ENCODE measurements at places on chromosomes 7 and 10.

DNA sequence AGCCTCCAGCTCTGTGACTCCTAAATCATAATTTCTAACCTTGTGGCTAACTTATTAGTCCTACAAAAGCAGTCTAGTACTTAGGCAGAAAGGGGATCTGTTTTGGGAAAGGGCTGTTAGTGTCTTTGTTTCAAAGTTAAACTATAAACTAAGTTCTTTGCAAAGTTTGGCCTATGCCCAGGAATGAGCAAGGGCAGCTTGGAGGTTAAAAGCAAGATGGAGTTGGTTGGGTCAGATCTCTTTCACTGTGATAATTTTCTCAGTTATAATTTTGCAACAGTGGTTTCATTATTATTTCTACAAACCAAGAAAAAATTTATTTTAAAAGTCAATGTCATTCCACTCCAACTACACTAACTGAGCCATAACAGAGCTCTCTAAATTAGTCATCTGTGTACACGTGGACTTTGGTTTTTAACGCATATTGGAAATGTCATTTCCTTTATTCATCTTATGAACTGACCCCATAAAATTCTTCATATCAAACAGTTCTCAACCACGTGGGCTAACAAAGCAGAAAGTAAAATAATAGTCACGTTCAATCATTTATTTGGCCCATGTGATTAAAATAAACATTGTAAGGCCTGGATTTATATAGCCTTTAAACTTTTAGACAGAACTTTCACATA lies 143.2 kb upstream of the C7orf33 start:
- no peak for DNase-seq

GRCh38 chr10:118501637-118502440 lies 93.6 kb downstream of the PRLHR start:
- peak; percentile 18 for DNase-seq

GRCh38 chr7:24952464-24952863 lies 27.5 kb downstream of the OSBPL3 start:
- DNase-seq: no peak

DNA sequence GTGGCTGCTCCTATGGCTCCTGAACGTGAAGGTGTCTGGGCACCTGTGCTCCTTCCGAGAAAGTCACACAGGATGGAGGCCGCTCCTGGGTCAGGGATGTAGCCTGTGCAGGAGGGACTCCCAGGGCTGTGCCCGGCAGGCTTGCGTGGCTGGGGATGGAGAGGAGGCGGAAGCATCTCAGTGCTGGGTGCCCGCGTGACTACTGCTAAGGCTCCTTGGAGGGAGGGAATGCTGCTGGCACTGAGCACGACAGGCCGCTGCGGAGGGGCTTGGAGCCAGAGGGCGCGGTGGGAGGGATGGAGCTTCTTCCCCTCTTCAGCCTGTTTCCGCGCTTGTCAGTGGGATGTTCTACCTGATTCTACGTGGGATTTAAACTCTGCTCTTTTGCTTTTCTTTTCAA lies 35.0 kb downstream of the ADCY1 start:
- DNase-seq: no peak

GRCh38 chr7:134191876-134192275 lies 64.7 kb downstream of the LRGUK start:
- no peak for DNase-seq

- no peak for DNase-seq
These were observed 181.3 kb upstream of the FZD1 start for GRCh38 chr7:91082852-91083495.

DNA sequence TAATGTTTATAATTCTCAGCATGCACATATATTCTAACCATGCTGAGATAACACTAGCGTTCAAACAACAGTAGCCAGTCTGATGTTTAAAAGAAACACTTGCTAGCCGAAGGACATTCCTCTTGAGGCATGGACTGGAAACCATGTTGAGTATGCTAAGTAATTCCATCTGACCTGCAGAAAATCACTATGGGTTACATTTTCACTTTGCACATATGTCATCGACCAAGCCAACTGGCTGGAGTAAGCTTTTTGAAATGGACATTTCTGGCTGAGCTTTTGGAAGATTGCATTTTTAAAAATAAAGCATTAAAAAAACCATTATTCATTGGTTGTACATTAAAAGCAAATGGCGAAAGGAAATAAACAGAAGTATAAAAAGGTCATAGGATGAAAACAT lies 88.2 kb downstream of the BBS9 start:
- no peak for DNase-seq

DNA sequence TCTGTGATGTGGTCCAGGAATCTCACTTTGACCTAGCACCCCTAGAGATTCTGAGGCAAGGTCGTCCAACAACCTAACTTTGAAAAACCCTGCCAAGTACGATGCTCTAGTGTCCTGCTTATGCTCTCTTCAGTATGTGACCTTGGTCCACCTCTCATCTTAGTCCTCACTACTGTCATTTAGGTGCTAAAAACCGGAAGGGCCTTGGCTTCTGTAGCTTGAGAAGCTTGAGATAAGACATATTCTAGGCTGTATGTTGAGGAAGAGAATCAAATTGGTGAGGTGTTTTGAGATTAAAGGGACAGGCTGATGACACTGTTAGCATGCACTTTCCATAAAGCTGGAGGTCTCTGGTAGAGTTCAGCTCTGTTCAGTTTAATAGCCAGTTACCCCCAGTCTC lies 57.0 kb upstream of the MTPN start:
- DNase-seq: no peak

GRCh38 chr7:157410831-157411556 lies 74.2 kb downstream of the DNAJB6 start:
- DNase-seq: no peak

DNA sequence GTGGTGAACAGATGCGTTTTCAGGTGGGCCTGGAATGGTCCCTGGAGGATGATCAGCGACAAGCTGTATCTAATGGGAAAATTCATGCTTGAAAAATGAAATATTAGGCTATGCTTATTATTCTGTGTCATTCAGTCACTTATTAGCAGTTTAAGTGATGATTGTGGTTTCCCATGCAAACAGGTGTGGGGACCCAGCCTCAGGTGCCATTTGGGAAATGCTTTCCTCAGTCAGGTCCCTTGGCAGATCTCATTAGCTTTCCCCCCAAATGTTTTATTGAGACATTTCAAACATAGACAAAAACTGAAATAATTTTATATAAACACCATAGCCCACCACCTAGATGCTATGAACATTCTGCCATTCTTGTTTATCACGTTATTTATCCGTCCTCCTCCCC lies 411 bp upstream of the SNX10 start:
- DNase-seq: no peak

DNA sequence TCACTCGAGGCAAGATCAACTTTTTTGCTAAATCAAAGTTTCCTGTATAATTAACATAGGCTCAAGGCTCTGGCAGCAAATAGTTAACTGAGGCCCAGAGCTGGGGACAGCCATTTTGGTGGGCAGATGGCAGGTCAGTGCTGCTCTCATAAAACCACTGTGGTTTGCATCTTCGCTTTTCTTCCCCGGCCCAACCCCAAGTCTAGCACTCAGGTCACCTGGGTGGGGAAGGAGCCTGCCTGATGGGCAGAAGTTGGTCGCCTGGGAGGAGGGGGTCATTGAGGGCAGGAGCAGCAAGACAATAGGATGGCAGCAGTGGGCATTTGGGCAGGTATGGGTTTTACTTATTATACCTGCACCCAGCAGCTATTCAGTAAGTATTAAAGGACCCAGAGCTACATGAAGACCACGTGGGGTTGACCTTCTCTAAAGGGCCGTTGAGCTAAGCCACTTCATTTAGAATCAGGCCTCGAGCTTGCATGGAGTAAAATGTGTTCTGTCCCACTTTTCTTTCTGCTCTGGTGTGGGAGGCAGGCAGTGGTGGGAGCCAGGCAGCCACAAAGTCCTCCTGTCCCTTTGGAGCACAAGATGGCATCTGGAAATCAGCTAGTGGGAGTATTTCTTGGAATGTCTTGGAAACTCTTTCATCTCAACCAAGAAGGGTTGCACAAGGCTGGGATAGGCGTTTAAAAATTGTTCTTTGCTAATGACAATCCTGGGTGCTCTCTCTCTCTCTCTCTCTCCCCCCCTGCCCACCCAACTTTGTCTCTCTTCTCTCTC lies 133.4 kb downstream of the SPAG6 start:
- no peak for DNase-seq

GRCh38 chr7:141039376-141039775 lies 24.6 kb upstream of the MRPS33 start:
- DNase-seq: no peak

- no peak for DNase-seq
These were observed 696.3 kb upstream of the C7orf33 start for GRCh38 chr7:147894271-147894670.

DNA sequence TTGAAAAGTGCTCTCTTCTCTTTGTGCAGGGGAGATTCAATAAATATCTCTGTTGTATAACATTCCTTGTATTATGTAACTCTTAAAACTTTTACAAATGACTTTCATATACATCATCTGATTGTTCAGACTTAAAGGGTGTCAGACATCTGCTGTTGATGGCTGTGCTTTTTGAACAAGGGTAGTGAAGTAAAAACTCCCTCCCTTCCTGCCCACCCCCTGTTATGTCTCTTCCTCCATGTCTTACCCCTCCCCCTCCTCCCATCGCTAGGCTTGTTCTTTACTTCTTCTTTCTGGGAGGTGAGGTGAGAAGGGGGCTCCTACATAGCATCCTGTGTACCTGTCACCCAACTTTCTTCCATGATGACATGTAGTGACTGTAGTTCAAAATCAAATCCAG lies 23.4 kb upstream of the ABCB4 start:
- DNase-seq: no peak

DNA sequence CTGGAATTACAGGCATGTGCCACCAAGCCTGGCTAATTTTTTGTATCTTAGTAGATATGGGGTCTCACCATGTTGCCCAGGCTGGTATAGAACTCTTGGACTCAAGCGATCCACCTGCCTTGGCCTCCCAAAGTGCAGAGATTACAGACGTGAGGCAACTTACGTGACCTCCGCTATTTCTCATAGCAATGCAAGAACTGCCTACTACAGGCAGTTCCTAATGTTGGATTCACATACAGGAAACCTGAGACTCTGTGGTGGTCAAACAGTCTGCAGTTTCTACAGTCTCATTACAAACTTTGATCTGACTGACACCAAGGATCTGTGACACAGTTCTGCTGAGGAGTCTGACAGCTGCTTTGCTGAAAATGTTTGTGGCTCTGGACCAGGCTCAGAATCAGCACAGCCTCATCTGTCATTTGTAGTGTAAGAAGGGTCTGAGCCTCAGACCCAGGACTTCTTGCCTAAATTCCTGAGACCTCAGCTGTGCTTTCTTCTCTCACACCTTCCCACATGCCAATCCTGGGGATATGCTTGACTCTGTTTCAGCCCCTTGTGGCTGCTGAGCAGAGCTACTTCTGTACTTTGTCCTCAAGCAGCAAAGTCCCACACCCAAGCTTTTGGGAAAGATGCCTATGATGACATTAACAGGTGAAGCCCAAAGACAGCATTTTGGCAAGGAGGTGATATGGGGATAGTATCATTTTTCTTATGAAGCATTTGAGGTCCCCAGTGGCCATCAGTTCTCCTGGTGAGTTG lies 48.0 kb upstream of the CYP2C9 start:
- no peak for DNase-seq

DNA sequence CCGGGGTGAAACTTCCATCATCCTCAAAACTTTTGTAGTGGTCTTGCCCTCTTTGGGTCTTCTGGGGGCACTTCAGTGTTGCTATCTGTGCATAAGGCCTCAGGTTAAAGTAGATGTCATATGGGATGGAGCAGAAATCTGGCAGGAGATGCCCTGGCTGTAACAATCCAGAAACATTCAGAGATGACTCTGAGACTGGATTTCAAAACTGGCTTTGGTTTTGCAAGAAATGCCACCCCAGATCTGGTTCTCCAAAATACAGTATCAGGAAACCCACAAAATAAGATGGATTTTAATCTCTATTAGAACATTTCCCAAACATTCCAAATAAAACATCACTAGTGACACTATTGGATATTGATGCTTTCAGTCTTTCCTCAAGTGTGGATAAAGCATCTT lies 191.5 kb downstream of the REEP3 start:
- DNase-seq: no peak

- no peak for DNase-seq
These were observed 223.9 kb downstream of the GPR158 start for GRCh38 chr10:25398680-25399079.

DNA sequence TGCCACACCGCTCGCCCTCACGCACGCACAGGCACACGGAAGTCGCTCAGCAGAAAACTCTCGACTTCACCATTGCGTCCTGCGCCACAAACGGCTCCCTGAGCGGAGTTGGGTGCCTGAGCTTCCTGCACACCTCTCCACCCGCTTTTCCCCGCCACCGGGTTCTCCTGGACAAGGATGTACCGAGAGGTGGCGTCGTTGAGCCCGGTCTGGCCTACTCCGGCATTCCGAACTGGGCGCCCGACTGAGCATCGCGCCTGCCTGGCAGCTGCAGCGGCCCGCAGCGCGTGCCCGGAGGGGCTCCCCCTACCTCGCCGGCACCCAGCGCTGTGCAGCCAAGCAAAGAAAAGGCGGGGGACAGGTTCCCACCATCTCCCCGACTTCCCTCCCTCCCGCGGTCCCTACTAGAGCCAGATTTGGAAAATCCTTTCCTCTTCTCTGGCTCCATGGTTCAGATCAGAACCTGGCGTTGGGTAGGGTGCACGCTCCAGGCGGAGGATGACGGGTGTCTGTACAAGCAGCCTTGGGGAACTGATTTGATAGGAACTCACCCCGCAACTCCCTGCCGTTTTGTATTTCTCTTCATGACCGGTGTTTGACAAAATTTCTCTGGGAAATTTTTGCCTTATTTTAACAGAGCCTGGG lies 1.7 kb downstream of the SORCS3 start:
- no peak for DNase-seq

GRCh38 chr10:110075686-110076085 lies 67.9 kb downstream of the ADD3 start:
- DNase-seq: no peak

DNA sequence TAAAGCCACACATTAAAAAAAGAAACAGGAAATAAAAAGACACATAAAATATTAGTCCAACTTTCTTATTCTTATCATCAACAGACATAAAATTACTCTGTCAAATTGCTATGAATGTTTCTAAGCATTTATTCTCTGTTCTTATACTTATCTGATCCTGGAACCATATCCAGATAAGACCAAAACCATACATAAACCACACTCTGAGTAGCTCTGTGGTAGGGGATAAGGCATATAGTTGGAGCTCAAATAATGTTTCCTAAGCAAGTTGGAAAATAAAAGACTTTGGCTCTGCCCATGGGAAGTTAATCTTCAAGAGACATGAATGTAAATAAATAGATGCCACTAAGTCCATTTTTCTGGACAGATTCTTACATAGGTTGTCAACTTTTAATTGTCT lies 103.1 kb upstream of the PLXDC2 start:
- DNase-seq: no peak

- DNase-seq: no peak
These were observed 40.8 kb downstream of the RBM33 start for GRCh38 chr7:155685070-155685790.

Data from PC-9 (cell line).